ENCODE measurements at places on chromosomes 7 and 10.

GRCh38 chr10:106169241-106169640 is 995.3 kb downstream of the SORCS1 start:
- DNase-seq: no peak

DNA sequence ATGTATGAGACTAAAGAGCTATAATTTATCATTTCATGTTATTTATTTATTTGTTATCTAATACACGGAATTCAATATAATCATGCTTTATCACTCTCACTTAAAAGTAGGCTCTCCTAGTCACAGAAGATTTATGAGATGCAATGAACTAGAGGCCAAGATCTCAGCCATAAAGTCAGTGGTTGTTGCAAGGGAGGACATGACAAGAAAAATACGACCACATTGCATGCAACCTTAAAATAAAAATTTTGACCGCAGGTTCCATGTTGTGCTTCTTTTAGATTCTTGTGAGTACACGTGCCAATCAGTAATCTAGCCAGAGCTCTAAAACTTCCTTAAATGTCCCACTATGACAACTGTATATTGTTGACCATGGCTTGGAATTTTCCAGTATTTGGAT is 75.9 kb upstream of the SP8 start:
- DNase-seq: no peak

GRCh38 chr10:50392966-50393718 is 141.8 kb upstream of the ASAH2 start:
- DNase-seq: no peak

GRCh38 chr7:2640482-2640830 is 8.7 kb downstream of the TTYH3 start:
- DNase-seq: no peak

DNA sequence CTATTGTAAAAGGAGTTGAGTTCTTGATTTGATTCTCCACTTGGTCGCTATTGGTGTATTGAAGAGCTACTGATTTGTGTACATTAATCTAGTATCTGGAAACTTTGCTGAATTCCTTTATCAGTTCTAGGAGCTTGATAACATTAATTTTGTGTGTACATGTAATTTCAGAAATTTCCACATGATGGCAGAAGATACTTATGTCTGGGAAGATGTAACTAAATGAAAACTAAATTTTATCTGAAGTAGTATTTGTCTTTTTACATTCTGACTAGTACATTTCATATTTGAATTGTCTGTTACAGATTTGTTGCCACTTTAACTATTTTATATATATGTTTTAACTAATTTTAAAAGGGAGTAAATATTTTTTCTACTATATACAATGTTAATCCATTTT is 27.6 kb downstream of the SDHAF3 start:
- peak; percentile 2 for DNase-seq

GRCh38 chr7:82624337-82624736 is 180.8 kb upstream of the CACNA2D1 start:
- peak; percentile 86 for DNase-seq

GRCh38 chr10:48529331-48529730 is 75.5 kb downstream of the ARHGAP22 start:
- no peak for DNase-seq
